ENCODE measurements at places on chromosomes 12 and 14.

DNA sequence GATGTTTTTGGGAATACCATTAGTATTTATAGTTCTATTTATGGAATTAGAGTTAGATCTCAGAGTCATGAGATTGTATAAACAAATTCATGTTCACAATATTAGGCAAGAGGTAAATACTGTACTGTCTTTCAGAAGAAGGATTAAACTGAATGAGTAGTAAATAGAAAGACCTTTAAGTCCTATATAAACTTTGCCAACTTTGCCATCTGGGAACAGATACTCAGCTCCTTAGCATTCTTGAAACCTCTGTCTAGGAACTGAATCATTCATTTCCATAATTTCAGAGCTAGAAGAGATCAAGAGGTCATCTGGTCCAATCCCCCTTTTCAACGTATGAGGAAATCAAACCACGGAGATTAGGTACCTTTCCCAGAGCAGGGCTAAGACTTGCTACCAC is 141.1 kb downstream of the CAND1 start:
- DNase-seq = no peak

GRCh38 chr12:109385339-109386058 is 37.8 kb downstream of the MYO1H start:
- no peak for DNase-seq

- no peak for DNase-seq
These were observed 4.0 kb upstream of the MYO1H start for GRCh38 chr12:109343677-109344076.

GRCh38 chr12:68739891-68740290 is 6.1 kb upstream of the SLC35E3 start:
- DNase-seq = no peak

- no peak for DNase-seq
These were observed 8.8 kb downstream of the PLXNC1 start for GRCh38 chr12:94157181-94157580.

DNA sequence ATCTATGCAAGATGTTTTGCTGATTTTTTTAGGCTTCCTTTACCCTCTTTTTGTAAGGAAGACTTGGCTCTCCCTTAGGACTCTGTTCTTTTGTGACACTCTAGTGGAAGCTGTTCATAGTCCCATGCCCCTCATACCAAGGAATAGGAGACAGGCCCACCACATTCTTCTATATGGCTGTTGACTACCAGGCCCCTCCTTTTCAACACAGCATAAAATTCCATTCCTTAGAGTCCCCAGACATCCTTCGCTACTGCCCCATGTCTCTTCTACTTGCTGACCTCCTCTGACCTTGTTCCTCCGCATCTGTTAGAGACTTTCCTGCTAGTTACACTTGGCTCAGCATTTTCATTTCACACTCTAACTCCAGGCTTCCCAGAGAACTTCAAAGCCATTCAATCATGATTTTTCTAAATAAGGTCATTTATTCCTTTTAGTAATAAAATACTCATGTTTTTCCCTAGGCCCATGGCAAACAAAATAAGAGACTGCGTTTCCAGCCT is 9.7 kb downstream of the PIK3C2G start:
- DNase-seq = no peak

DNA sequence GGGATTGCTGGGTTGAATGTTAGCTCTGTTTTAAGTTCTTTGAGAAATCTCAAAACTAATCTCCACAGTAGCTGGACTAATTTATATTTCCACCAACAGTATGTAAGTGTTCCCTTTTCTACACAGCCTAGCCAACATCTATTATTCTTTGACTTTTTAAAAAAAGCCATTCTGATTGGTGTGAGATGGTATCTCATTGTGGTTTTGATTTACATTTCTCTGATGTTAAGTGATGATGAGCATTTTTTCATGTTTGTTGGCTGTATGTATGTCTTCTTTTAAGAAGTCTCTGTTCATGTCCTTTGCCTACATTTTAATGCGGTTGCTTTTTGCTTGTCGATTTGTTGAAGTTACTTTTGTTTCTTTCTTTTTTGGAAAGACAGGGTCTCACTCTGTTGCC is 301.1 kb upstream of the OR4E1 start:
- DNase-seq = no peak

DNA sequence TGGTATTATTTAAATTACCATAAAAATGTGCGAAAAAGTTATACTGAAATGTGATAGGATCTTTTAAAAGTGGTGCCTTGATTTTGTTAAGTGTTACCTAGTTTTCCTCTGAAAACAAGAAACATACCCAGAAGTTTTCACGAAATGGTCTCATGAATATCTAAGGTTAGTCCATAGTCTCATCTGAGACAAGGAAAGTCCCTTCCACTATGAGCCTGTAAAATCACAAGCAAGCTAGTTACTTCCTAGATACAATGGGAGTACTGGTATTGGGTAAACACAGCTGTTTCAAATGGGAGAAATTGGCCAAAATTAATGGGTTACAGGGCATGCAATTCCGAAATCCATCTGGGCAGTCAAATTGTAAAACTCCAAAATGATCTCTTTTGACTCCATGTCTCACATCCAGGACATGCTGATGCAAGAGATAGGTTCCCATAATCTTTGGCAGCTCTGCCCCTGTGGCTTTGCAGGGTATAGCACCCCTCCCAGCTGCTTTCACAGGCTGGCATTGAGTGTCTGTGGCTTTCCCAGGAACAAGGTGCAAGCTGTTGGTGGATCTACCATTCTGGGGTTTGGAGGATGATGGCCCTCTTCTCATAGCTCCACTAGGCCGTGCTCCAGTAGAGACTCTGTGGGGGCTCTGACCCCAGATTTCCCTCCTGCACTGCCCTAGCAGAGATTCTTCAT is 271.4 kb downstream of the NAV3 start:
- DNase-seq = no peak

DNA sequence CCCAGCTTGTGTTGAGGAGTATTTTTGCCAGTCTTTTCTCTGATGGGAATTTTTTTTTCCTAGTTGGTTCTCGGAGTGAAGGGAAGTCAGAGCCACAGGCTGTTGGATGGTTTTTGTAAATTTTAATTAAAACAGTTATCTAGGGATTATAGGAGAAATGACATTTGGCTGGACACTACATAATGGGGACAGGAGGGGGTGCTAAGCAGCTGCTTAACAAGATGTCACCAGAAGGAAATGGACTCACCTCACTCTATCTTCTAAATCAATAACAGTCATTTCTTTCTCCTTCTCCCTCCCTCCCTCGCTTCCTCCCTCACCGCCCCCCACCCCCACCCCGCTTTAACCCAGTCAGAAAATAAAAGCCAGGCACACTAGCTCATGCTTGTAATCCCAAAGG is 93.4 kb upstream of the TMEM233 start:
- DNase-seq = no peak

DNA sequence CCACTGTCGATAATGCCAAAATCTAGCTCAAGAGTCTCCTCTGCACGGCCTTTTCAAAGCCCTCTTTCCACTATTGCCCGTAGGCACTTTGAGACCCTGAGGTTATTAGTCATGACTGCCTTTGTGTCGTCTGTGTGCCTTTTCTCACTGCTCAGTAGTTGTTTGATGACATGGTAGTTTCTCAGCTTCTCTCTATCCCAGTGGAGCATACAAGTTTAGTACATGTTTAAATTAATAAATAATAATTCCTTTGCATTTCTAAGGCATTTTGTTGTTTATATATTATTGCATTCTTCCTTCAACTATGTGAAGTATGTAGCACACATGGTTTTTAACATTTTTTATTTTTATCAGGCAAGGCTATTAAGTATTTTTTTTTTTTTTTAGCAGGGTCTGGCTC is 458.1 kb downstream of the PCNX1 start:
- no peak for DNase-seq

DNA sequence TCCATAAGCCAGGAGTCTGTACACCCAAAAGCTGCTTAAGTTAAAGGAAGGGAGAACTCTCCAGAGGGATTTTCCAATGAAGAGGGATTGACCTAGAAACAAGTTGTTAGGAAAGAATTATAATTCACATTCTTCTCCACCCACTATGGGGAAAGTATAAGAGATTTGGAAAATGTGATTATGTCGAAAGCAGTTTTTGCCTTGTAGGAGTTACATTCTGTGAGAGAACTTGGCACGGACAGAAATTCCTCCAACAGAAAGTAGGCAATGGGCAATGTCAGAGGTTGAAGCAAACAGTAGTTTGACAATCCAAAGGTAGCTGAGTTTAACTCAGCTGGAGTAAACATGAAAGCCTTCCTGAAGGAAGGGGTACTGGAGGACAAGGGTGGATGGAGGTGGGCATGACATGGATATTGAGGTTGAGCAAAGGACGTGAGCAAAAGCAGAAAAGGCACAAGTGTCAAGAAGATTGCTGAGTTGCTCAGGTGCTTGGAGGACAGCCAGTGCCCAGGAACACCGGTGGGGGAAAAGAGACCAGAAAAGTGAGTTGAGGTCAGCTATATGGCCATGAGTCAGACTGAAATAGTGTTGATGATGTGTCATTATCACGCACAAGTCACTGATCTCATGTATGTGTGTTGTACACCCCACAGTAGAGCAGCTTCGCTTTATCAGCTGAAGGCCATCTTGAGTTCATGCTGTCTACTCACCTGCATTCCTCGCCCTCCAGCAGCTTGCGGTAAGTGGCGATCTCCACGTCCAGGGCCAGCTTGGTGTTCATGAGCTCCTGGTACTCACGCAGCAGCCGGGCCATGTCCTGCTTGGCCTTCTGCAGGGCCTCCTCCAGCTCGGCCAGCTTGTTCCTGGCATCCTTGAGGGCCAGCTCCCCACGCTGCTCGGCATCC is 4.0 kb downstream of the KRT5 start:
- no peak for DNase-seq

GRCh38 chr12:132471011-132471857 is 18.7 kb upstream of the FBRSL1 start:
- DNase-seq = no peak

GRCh38 chr14:67360470-67361206 is 510 bp downstream of the EIF2S1 start:
- no peak for DNase-seq

DNA sequence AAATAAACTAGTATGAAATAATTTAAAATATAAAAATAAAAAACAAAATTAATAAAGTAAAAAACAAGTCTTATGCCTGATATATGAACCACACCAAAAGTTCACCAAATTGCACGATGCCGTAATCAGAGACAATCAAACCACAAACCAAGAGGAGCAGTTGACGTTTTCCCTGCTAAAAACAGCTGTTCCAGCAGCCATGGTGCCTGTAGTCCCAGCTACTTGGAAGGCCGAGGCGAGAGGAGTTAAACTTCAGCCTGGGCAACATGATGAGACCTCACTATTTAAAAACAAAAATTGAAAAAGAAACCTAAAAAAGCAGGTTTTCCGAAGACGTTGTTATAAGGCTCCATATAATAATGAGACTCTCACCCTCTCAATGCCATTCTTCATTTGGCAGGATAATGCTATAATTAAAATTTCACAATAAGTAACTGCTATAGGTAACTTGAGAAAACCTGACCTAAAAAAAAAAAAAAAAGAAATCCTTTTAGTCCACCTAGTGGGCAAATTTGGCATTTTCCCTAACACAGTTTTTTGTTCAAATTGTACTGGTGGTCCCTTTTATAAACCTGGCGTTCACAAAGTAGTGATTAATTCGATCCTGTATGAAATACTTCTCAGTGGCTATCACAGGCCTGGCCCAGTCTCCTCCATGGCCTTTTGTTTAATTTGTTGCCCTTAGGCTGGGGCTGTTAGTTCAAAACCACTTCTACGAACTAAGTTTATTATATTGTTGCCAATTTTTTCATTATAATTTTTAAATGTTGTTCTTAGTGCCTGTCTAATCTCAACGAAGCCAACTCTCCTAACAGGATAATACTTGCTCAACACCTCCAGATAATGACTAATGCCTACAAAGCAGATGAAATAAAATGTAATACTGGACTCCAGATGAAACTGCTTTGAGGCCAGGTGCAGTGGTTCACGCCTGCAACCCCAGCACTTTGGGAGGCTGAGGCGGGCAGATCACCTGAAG is 62.1 kb downstream of the TNFAIP2 start:
- DNase-seq = no peak

- DNase-seq = no peak
These were observed 10.6 kb upstream of the TBPL2 start for GRCh38 chr14:55450987-55451386.

DNA sequence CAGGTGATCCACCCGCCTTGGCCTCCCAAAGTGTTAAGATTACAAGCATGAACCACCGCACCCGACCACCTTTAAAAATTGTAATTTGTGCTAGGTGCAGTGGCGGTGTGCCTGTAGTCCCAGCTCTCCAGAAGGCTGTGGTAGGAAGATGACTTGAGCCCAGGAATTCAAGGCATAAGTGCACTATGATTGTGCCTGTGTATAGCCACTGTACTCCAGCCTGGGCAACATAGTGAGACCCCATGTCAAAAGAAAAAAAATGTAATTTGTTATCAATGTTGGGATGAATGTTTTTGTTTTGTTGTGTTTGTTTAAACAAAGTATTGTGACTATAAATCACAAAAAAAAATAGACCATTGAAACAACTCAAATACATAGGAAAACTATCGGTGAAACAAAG is 43.1 kb upstream of the NAP1L1 start:
- DNase-seq = no peak

DNA sequence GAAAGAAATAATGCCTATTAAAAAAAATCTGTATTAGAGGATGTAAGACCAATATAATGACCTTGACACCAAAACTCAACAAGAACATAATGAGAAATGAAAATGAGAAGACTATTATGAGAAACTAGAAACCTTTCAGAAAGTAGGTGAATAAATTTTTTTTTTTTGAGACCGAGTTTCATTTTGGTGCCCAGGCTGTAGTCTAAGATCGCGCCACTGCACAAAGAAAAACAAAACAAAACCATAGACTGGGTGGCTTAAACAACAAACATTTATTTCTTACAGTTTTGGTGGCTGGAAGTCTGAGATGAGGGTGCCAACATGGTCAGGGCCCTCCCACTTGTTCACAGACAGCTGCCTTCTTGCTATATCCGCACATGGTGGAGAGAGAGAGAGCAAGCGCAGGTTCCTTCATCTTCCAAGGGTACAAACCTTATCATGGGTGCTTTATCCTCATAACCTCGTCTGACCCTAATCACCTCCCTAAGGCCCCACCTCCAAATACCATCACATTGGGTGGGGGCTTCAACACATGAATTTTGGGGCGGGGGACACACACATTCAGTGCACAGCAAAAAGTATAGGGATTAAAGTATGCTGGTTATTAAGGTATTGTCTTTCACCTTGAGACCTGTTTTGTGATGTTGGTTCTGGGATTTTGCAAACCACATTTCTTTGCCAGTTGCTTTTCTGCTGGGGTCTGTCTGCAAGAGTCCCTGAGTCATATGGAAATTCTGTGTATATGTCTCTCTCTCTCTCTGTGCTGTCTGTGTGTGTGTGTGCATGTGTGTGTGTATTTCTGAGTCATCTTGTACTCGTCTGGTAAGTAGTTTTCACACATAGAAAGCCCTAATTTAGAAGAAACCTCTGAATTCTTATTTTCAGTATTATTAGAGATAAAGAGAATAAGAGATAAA is 26.2 kb downstream of the ZCRB1 start:
- peak; percentile 38 for DNase-seq

GRCh38 chr12:78040111-78040510 is 209.4 kb downstream of the NAV3 start:
- no peak for DNase-seq

DNA sequence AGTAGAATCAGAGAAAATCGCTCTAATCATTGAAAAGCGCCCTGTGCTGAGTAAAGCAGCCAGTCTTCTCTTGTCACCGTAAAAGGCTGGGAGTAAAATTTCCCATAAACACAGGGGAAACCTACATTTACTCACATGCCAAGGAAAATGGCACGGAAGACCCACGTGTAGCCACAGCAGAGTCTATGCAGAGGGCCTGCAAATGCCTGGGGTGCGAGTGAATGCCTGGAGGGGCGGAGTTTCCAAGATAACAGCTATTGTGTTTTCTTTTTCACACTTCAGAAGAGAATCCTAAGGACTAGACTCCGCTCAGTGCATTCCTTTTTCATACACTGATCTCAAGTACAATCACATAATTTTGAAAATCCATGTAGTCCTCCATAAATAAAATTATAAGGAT is 159.9 kb upstream of the FOXN3 start:
- no peak for DNase-seq
